ENCODE measurements at places on chromosomes 16 and 17. TPM values are rescaled to one million over a fixed set of nuclear protein-coding genes. Genes with fewer than 3 reads are reported as not detected.

The HSD17B2 gene
- total RNA-seq, result not detected

The KRTAP3-1 gene
- not detected for total RNA-seq

The NRN1L gene
- total RNA-seq, result not detected

The KRTAP17-1 gene
- not detected for total RNA-seq

The ZFP3 gene
- 1.5 TPM for total RNA-seq

The CES4A gene
- 4.5 TPM for total RNA-seq

DNA sequence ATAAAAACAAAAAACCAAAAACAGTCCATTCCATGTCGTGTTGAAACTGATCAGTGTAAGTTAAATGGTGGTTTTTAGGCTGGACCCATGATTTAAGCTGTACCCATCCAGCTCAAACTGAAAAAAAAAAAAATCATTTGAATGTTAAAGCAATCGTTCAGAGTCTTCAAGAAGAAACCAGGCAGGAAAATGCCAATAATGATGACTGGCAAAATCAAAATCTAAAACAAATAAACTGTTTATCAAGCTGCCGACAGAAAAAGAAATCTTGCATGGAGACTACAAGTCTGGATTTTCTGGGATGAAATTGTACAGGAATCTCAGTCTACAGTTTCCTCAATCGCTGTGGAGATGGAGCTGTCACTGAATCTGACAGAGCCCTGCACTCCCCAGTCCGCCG is 40.7 kb downstream of the SOST start:
- no peak for DNase-seq

- no peak for DNase-seq
Observed at GRCh38 chr17:40796846-40797245, 2.9 kb downstream of the KRT28 start.

GRCh38 chr16:56493126-56493525 is 26.7 kb downstream of the BBS2 start:
- no peak for DNase-seq

DNA sequence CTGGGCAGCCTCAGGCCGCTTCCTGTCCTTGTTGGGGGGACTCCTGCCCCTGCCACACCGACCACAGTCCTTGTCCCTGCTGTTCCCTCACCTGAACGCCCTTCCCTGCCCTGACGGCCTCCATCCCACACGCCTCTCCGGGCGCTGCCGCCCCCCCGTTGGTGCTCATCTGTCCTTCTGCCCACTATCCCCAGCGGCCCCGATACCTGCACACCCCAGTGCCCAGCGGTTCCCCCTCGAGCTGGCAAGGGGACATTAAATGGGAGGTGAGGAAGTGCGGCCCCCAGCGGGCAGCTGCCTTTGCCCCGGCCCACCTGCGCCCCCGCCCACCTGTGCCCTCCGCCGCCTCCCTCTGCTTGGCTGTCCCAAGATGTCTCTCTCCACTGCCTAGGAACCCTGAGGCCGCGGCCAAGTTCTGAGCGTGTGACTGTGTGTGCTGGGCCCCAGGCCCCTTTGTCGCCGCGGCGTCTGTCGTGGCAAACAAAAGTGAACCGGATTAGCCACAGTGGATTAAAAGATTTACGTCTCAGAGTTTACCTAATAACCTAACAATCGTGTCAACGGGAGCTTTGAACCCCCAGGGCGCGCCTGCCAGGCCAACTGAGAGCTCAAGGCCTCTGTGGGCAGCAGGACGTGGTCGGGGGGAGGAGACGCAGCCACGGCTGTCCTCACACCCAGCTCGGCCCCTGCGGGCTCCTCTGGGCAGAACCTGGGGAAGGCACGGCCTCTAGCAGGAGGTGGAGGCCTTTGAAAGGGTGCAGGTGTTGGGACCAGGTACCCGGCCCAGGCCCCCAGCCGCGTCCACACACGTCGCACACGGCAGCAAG is 7.6 kb upstream of the AXIN1 start:
- DNase-seq, result no peak

DNA sequence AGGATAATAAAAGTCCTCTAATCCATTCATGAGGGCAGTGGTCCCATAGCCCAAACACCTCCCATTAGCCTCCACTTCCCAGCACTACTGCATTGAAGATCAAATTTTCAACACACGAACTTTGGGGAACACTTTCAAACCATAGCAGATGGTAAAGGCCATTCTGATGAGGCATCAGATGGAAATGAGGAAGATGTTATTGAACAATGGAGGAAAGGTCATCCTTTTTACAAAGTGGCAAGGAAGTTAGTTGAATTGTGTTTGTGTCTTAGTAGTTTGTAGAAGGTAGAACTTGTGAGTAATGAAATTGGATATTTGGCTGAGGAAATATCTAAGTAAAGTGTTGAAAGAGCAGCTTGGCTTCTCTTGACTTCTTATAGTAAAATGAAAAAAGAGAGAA is 93.3 kb upstream of the NLRP1 start:
- DNase-seq, result no peak

GRCh38 chr16:89381788-89382187 is 108.6 kb downstream of the ANKRD11 start:
- no peak for DNase-seq

DNA sequence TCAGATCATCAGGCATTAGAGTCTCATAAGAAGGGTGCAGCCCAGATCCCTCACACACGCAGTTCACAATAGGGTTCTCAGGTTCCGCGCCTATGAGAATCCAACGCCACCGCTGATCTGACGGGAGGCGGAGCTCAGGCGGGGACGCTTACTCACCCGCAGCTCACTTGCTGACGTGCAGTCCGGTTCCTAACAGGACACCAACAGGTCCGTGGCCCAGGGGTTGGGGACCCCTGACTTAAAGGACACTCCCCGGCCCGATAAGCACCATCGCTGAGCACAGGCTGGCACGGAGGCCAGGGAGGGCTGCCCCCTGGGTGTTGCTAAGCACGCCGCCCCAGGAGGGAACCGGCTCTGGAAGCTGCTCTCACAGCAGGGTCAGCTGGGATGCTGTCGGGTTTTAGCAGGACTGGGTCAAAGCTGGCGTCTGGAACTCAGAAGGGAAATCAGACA is 30.1 kb upstream of the BAHCC1 start:
- DNase-seq, result peak; percentile 68

DNA sequence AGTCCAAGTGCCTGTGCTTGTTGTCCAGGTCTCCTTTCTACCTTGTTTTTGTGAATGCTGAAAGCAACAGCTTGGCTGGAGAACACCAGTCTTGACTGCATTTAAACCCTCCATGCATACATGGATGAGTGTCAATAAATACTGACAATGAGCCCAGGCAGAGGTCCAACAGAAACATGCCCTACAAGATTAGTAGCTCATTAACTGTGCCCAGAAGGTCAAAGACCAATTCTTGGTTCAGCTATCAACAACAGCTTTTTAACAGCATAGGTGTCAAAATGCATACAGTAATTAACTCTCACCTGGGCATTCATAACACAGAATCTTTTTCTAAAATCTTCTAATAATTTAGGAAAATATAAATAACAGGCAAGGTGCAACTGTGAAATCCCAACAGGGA is 63.2 kb downstream of the N4BP1 start:
- DNase-seq, result no peak

DNA sequence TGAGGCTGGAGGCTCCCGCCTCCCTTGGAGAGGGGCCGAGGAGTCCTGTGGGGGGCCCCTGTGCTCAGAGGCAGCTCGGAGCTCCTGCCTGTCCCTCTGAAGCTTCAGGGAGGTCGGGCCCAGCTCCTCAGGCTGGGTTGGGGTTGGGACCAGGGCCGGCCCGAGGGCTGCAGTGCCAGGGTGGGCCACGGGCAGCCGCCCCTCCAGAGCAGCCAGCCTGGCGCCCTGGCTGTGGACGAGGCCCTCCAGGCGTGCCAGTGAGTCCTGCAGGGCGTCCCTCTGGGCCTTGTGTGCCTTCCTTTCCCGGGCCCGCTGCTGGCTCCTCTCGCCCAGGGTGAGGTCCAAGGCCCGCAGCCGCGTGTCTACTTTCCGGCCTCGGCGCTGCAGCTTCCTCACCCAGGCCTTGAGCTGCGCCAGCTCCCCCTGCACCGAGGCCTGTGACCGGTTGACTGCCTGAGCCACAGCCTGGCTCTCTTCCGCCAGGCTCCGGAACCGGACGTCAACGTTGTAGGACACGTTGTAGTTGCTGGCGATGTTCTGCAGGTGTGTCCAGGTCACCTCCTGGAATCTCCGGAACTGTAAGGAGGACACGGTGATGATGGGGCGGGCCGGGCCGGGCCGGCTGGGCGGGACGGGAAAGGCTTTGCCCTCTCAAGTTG is 1.2 kb downstream of the PTX4 start:
- DNase-seq, result no peak

DNA sequence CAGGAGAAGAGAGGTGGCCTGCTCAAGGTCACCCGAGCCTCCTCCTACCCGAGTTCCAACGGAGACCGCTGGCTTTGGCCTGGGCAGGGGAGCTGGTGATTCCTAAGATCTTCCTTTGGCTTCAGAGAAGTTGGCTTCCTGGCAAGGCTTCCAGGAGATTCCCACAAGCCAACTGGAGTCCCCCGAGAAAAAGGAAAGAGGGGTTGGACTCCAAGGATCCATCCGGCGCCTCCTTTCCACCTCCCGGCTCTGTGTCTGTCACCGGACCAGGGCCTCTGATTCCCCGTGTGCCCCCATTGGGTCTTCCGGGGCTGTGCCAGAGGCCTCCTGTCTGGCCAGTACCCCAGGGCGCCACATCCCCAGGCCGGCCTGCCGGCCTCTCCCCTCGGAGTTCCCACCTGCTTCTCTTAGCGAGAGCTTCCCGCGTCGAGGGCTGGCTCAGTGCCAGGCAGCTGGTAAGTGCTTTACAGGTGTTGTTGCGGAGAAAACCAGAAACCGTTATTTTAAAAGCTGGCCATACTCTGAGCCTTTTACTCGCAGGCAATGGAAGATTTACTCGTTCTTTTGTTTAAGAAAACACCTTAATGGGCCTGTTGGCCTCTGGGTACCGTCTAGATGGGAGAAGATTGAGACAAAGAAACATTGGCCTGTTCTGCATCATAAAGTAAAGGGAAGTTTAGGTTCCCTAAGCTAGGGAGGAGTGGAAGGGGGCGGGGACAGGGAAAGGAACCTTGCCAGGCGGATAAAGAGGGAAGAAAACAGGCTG is 258.4 kb upstream of the SDK2 start:
- DNase-seq, result no peak

All from activated CD8-positive, alpha-beta T cell treated with anti-CD3 and anti-CD28 coated beads for 36 hours (primary cell).